ENCODE measurements at places on chromosomes 12 and 14. TPM values are rescaled to one million over a fixed set of nuclear protein-coding genes. Genes with fewer than 3 reads are reported as not detected.

Gene SSPN
- 14.1 TPM for total RNA-seq

Gene PTHLH
- 8.4 TPM for total RNA-seq

Gene FITM1
- total RNA-seq = 0.96 TPM

Gene CPNE6
- total RNA-seq = not detected

Gene RNASE3
- not detected for total RNA-seq

Gene ASCL1
- not detected for total RNA-seq

Gene LRFN5
- total RNA-seq = 2.4 TPM

DNA sequence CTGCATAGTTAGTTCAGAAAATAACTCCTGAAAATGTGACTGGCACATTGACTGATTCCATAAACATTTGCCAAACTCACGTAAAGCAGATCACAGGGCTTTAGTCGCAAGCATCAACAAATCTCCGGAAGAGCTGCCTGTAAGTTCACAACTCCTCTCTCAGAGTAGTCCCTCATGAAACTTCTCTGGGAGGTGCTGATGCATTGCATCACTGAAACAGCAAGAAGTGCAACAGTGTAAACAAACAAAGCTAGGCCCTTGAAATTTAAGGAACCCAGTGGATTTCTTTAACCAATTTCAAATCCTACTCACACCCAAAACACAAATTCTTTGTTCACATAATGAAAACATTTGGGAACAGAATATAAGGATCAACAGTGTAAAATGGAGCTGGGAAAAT, 1691.7 kb upstream of the FLRT2 start:
- no peak for DNase-seq

- DNase-seq = no peak
Measured at GRCh38 chr14:60095231-60095630, 3.5 kb downstream of the PCNX4 start.

DNA sequence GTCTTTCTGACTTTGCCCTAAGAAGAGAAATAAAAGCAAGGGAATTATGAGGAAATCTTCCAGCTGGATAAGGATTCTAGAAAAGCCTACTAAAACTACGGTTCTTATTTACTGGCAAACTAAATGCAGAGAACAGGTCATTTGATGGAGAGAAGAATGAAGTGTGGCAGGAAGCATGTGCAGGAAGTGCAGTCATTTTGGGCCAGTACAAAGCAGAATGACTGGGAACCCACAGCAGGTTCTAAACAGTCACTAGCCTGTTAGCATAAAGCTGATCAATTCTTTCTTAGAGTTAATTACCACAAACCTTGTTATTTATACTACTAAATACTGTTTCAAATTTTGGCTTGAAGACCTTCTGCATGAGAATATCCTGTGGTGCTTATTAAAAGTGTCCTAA, 36.7 kb downstream of the CFAP54 start:
- no peak for DNase-seq

- no peak for DNase-seq
Measured at GRCh38 chr12:22916815-22917214, 291.8 kb downstream of the ETNK1 start.

DNA sequence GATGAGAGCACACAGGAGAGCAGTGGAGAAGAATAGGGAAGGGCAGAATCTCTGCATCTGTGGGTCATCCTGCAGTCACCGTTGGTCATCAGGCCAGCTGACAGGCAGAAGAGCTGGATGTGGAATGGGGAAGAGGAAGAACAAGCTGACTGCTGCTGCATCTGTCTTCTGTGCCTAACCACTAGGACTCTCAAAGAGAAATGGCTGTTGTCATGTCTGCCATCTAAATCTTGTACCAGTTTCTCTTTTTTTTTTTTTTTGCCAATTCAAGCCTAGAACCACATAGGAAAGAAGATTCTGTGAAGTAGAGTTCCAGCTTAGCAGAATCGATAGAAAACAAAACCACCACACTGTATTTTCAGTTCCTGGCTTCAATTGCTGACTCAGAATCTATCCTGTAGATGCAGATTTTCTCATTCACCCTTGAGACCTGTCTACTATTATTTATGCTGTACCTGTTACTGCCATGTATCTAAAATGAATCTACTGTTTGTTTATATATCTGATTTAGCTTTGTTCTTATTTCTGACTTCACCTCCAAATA, 421.9 kb upstream of the PRICKLE1 start:
- DNase-seq = no peak

DNA sequence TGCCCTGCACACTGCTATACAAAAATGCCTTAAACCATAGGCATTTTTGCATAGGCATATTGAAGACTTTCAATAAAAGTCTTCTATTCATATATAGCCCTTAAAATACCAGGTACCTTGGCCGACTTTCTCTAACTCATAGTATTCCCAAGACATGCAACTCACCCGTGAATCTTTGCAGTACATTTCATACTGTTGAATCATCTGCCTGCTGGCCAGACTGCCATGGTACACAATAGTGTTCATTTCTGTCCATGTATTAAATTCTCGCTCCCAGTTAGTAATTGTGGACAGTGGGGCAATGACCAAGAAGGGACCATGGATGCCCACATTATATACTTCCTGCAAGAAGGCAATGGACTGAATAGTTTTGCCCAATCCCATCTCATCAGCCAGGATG, 24.3 kb upstream of the SUPT16H start:
- DNase-seq = no peak

- DNase-seq = no peak
Measured at GRCh38 chr14:53900499-53900898, 56.1 kb downstream of the BMP4 start.

DNA sequence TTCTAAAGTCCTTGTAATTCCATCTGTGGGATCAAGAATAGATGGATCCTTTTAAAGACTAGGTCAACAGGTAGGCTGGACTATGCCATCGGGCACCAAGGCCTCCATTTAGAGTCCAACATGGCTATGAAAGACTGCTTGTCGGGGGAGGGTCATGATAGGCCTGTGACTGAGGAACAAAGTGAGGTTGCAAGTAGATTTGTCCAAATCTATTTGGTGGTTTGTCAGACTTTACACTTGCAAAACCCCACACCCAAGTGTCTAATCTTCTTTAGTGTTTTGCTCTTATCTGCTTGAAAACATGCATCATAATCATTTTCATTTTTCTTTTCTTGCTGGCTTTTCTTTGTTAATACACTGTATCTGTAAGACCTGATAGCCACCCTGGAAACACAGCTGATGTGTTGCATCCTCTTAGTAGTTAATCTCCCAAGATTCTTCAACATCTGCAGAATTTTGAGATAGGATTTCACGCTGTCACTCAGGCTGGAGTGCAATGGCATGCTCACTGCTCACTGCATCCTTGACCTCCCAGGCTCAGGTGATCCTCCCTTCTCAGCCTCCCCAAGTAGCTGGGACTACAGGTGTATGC, 50.3 kb downstream of the TDP1 start:
- DNase-seq = no peak

GRCh38 chr14:73722581-73722980, 8.4 kb upstream of the PNMA1 start:
- DNase-seq = no peak

GRCh38 chr14:102430212-102430908, 67.6 kb downstream of the TECPR2 start:
- DNase-seq = no peak

DNA sequence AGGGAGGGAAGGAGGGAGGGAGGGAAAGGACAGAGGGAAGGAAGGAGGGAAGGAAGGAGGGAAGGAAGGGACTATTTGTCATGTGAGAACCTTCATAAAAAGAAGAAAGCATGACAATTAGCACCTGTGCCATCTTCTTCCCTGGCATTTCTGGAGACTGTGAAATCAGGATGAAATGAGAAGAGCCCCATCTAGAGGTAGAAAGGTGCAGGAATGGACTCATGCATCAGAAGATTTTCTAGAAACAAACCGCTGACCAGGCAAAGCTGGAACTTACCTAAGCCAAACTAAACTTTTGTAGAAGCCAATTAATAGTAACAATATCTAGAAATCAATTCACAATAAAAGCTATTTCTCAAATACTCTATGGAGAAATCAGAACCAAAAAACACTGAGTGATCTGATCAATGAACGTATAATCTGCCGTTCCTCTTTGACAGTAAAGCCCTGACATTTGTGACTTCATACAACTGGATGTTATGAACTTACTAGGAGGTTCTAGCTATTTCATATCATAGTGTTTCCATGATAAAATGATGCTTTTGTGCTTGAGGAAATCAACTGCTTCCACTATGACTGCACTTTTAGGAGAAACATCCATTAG, 24.4 kb upstream of the CRACR2A start:
- DNase-seq = no peak

DNA sequence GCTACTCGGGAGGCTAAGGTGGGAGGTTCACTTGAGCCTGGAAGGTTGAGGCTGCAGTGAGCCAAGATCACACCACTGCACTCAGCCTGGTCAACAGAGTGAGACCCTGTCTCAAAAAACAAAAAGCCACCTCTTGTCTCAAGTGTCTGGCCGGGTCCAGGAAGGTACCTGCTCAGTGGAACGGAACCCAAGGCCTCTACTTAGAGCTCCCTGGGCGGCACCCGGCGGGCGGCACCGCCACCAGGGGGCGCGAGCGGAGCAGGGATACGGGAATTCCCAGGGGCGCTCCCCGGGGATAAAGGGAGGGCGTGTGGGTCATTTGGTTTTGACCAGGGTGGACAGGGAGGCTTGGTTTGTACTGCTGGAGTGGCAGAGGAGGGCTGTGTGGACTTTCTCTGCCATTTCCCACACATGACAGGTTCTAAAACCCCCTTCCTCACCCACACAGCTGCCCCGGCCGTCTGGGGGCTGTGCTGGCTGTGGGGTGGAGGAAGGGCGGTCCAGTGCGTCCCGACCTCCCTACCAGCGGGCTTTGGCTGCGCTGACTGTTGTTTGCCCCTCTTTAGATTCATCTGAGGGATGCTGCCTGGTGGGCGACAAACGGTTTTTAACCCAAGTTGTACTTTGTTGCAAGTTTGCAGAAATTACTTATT, 91.4 kb downstream of the SETD3 start:
- DNase-seq = peak; percentile 59

DNA sequence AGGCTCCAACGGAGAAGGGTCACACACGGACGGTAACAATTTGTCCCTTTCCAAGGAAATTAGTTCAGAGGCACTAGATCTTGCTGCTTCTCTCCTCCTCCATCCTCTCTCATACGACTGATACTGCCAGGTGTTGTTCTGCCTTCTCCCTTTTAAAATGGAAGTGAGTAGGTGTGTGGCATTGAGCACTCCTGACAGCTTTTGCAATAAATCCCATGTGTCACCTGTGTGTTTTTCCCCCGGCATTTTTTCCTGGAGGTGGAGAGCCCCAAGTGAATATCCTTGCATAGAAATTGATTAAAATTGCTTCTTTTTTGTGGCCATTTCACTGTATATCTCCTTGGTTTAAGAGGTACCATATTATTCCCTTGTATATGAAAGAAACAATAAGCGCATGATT, 26.2 kb upstream of the AKAP5 start:
- no peak for DNase-seq

- DNase-seq = no peak
Measured at GRCh38 chr12:67254372-67255026, 14.7 kb upstream of the CAND1 start.

DNA sequence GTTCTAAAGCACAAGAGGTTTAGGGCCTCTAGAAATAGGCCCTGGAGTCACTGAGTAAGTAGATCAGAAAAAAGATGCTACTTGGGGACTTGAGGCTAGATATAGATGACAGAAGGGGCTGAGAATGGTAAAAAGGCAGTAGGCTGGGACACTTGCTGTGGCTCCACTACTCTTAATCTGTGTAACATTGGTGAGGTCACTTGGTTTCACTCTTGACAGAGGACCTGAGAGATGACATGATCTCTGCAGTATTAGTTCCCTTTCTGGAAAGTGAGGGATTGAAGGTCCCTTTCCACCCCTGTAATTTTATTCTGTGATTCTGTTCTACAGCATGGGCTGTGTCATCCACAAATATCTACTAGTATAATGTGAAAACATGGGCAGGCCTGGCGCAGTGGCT, 39.7 kb downstream of the MAPKAPK5 start:
- DNase-seq = no peak

DNA sequence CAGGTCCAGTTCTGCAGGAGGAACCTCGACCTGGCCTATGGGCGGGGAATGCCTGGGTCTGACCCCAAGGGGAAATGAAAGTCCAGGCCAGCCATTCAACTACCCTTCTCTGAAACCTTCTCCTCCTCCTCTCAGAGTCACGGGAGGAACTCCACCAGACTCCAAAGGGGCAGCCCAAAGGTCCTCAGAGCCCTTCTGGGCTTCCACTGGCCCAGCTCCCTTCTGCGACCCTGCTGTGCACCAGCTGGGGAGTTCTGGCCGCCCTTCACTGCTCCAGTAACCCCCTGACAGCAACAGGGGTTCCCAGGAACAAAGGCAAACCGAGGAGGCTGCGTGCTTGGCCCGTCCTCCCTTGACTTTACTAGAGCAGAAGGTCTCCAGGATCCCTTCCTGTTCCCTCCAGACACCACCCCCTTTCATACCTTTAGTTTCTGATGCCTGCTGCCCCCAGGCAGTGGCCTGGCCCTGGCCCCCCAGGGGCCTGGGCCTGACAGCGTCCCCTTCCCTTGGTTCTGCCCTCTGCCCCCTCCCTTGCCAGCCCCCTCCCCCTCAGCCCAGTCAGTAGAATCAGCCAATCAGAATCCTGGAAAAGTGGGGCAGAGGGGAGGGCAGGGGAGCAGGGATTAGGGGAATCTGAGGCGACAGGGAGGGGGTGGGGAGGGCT, 850 bp upstream of the ZNF385A start:
- no peak for DNase-seq

GRCh38 chr12:51922762-51923505, 15.6 kb downstream of the ACVRL1 start:
- no peak for DNase-seq

DNA sequence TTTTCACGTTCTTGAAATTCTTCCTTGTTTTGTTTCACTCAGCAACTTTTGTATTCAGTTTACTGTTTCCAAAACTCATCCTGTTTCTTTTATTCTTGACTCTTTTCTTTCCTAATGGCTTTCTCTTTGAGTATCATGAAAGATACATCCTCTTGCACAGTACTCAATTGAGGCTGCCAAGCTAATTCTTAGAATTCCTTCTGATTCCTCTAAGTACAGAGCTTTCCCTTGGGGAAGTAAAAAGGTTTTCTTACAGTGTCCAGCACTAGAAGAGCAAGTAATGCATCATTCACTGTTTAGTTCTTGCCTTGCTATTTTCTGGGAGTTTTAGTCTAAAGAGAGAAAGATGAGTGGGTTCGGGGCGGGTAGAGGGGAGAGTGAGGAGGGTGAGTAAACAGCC, 154.1 kb downstream of the NEDD1 start:
- DNase-seq = no peak

- no peak for DNase-seq
Measured at GRCh38 chr12:56061982-56062381, 18.0 kb upstream of the ERBB3 start.

DNA sequence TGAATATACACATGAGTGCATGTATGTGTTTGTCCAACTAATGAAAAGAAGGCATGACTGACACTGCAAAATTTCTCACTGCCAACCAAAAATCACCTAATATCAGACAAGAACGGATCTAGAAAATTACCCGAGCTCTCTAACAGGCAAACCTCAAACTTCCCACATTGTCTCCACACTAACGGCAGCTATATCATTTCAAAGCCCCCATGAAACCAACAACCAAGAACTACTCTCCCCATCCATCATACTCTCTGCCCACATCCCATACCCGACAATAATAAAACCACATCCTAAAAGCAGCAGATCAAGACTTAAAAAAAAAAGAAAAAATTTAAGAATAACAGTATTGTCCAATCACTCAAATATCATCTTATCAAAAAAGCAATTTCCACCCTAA, 227.1 kb downstream of the CEP128 start:
- no peak for DNase-seq

All from omental fat pad (tissue), 4 donors.